RWPE2 (cell line): ENCODE measurements at places on chromosomes 11 and 22.

DNA sequence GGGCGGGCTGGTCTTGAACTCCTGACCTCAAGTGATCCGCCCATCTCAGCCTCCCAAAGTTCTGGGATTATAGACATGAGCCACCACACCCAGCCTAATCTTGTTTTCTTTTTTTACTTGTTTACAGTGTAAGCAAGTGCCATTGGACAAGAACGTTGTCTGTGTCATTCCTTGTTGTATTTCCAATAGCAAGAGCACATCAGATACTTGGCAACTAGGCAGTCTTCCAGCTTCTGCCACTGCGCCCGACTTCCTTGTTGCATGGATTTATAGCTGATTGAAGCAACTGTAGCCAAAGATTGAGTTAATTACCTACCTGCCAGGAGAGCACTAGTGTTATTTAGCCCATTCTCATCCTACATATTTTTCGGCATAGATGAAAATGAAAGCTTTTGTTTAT is 3.1 kb upstream of the SGSM3 start:
- no peak for DNase-seq
- no peaks in the 10 kb centered on the region for H3K27me3 ChIP-seq
- H3K36me3 ChIP-seq, result peaks cover 62% of the 10 kb centered on the region

- peak overlapping the region; percentile 55 for H3K4me3 ChIP-seq
- DNase-seq, result no peak
- H3K4me1 ChIP-seq, result peaks cover 32% of the 10 kb centered on the region
- H3K27me3 ChIP-seq, result no peaks in the 10 kb centered on the region
- no peaks in the 10 kb centered on the region for H3K36me3 ChIP-seq
- peak overlapping the region; percentile 78 for H3K27ac ChIP-seq
These were observed 95.0 kb downstream of the SWAP70 start for GRCh38 chr11:9758637-9759518.

GRCh38 chr11:118911880-118912741 is 13.6 kb downstream of the BCL9L start:
- H3K4me3 ChIP-seq, result peak overlapping the region; percentile 25
- H3K27me3 ChIP-seq, result no peaks in the 10 kb centered on the region
- H3K4me1 ChIP-seq, result peaks cover 65% of the 10 kb centered on the region
- H3K36me3 ChIP-seq, result peaks cover 36% of the 10 kb centered on the region

GRCh38 chr11:19551457-19551856 is 161.2 kb upstream of the NAV2 start:
- no peak overlapping the region for H3K27ac ChIP-seq
- no peaks in the 10 kb centered on the region for H3K27me3 ChIP-seq
- no peaks in the 10 kb centered on the region for H3K4me1 ChIP-seq
- H3K4me3 ChIP-seq, result no peak overlapping the region
- no peak for DNase-seq
- H3K36me3 ChIP-seq, result no peaks in the 10 kb centered on the region

GRCh38 chr11:114138411-114138810 is 78.9 kb downstream of the ZBTB16 start:
- no peak overlapping the region for H3K4me3 ChIP-seq
- H3K27me3 ChIP-seq, result no peaks in the 10 kb centered on the region
- 0 out of 2 replicates have a peak, but pooled peaks cover 3% of the 10 kb centered on the region for H3K36me3 ChIP-seq
- no peak for DNase-seq
- H3K27ac ChIP-seq, result no peak overlapping the region
- peaks cover 15% of the 10 kb centered on the region for H3K4me1 ChIP-seq

- H3K4me3 ChIP-seq, result no peak overlapping the region
- no peak overlapping the region for H3K27ac ChIP-seq
- peaks cover 2% of the 10 kb centered on the region for H3K4me1 ChIP-seq
- DNase-seq, result no peak
These were observed 31.6 kb downstream of the OR10A6 start for GRCh38 chr11:7899418-7899817.

- no peak overlapping the region for H3K4me3 ChIP-seq
- H3K27me3 ChIP-seq, result no peaks in the 10 kb centered on the region
- no peaks in the 10 kb centered on the region for H3K36me3 ChIP-seq
- peaks cover 8% of the 10 kb centered on the region for H3K4me1 ChIP-seq
These were observed 208.6 kb downstream of the DBX1 start for GRCh38 chr11:19951558-19952115.

DNA sequence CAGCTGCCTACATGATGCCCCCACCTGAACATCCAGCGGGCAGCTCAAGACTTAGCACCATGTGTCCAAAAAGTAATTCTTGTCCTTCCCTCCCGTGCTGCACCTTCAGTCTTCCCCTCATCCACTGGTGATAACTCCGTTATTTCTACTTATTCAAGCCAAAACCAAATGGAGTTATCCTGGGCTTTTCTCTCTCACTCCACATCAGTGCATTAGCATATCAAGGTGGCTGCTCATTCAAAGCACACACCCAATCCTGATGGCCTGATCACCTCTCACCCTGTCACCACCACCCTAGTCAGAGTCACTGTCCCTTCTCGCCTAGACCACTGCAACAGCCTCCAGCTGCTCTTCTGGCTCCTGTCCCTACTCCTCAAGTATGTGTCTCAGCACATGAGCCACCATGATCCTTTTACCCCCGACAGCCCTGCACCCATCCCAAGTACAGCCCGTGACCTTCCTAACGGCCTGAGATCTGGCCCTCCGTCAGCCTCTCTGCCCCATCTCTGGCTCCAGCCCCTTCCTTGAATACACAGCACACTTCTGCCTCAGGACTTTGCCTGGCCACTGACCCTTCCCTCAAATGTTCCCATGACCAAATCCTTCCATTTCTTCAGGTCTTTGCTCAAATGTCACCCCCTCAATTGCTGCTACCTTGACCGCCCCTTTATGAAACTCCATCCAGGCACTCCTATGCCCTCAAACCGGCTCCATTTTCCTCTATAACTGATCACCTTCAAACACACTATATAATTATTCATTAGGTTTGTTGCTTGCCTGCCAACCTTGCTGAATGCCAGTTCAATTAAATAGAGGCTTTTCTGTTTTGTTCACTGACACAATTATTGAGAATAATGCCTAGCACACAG is 19.7 kb upstream of the SLC25A1 start:
- no peaks in the 10 kb centered on the region for H3K27me3 ChIP-seq
- no peaks in the 10 kb centered on the region for H3K4me1 ChIP-seq
- DNase-seq, result no peak

GRCh38 chr11:18308242-18308641 is 13.7 kb downstream of the HPS5 start:
- no peaks in the 10 kb centered on the region for H3K27me3 ChIP-seq
- peaks cover 72% of the 10 kb centered on the region for H3K36me3 ChIP-seq
- peaks cover 24% of the 10 kb centered on the region for H3K4me1 ChIP-seq
- DNase-seq, result no peak
- peak overlapping the region; percentile 46 for H3K27ac ChIP-seq

GRCh38 chr22:48342732-48343131 is 1484.9 kb downstream of the BRD1 start:
- H3K27ac ChIP-seq, result no peak overlapping the region
- no peak overlapping the region for H3K4me3 ChIP-seq
- no peaks in the 10 kb centered on the region for H3K4me1 ChIP-seq

- H3K27ac ChIP-seq, result no peak overlapping the region
- H3K27me3 ChIP-seq, result no peaks in the 10 kb centered on the region
- DNase-seq, result no peak
- H3K4me1 ChIP-seq, result no peaks in the 10 kb centered on the region
- no peak overlapping the region for H3K4me3 ChIP-seq
- no peaks in the 10 kb centered on the region for H3K36me3 ChIP-seq
These were observed 150.3 kb downstream of the NECTIN1 start for GRCh38 chr11:119578521-119579191.

GRCh38 chr11:123450623-123451022 is 20.6 kb downstream of the GRAMD1B start:
- DNase-seq, result no peak
- H3K4me3 ChIP-seq, result no peak overlapping the region
- H3K4me1 ChIP-seq, result peaks cover 24% of the 10 kb centered on the region
- peaks cover 4% of the 10 kb centered on the region for H3K27me3 ChIP-seq

- H3K27me3 ChIP-seq, result no peaks in the 10 kb centered on the region
- DNase-seq, result no peak
- H3K4me1 ChIP-seq, result no peaks in the 10 kb centered on the region
- H3K4me3 ChIP-seq, result no peak overlapping the region
- H3K36me3 ChIP-seq, result no peaks in the 10 kb centered on the region
- H3K27ac ChIP-seq, result no peak overlapping the region
These were observed 802.0 kb downstream of the KCNA4 start for GRCh38 chr11:29214833-29215232.

- H3K4me3 ChIP-seq, result no peak overlapping the region
- no peak overlapping the region for H3K27ac ChIP-seq
- no peaks in the 10 kb centered on the region for H3K4me1 ChIP-seq
- DNase-seq, result no peak
- H3K36me3 ChIP-seq, result no peaks in the 10 kb centered on the region
These were observed 215.1 kb upstream of the SORL1-AS1 start for GRCh38 chr11:121667836-121668235.

- H3K27me3 ChIP-seq, result no peaks in the 10 kb centered on the region
- no peak overlapping the region for H3K27ac ChIP-seq
- no peak overlapping the region for H3K4me3 ChIP-seq
These were observed 37.7 kb upstream of the DMC1 start for GRCh38 chr22:38607680-38608079.
